ENCODE measurements at places on chromosomes 11 and 22. TPM values are rescaled to one million over a fixed set of nuclear protein-coding genes. Genes with fewer than 3 reads are reported as not detected.
A peak's percentile ranks its signal among the peaks of the same experiment; 100 is the strongest.

- no peak for DNase-seq
Observed at GRCh38 chr11:17695454-17696441, 23.6 kb upstream of the MYOD1 start.

DNA sequence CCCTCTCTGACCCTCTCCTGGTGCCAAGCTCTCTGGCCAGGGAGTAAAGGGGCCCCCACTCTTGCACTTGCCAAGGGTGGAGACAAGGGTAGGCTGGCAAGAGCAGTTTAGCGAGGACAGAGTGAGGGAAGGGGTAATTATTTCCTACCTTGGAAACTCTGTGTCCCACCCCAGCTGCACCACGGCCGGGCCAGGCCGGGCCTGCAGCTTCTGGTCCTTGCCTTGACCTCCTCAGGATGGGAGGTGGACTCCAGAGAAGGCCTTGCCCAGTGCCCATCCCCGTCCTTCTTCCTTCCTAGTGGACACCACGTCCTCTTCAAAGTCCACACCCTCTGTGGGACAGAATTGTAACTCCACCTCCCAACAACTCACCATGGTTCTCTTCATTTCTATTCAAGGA, 18.4 kb upstream of the OSBPL5 start:
- DNase-seq: no peak

GRCh38 chr11:45287316-45287903, 1.3 kb upstream of the SYT13 start:
- DNase-seq: no peak

GRCh38 chr11:27194976-27195375, 154.4 kb downstream of the BBOX1 start:
- DNase-seq: no peak

GRCh38 chr11:82787981-82788380, 54.3 kb upstream of the FAM181B start:
- DNase-seq: no peak

- DNase-seq: no peak
Observed at GRCh38 chr22:38292694-38293093, 19.9 kb upstream of the TMEM184B start.

- no peak for DNase-seq
Observed at GRCh38 chr22:38403812-38404211, 51.2 kb downstream of the KCNJ4 start.

DNA sequence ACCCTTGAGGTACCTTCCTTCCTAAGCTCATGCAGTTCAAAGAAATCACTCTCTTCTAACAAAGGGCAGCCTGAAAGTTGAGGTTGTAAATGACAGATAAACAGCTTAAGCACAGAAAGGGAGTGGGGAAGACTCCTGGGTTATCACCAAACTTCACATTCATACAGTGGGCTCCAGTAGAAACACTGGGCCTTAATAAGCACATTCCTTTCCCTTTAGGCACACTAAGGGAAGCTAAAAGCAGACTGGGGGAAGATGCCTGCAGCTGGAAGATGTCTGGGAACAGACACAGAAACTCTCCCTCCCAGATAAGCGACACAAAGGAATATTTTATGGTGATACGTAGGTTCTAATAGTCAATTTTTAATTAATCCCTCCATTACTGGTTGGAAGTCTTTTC, 350.3 kb upstream of the MPPED2 start:
- no peak for DNase-seq

GRCh38 chr22:22547692-22548300, 11.3 kb downstream of the PRAME start:
- no peak for DNase-seq

DNA sequence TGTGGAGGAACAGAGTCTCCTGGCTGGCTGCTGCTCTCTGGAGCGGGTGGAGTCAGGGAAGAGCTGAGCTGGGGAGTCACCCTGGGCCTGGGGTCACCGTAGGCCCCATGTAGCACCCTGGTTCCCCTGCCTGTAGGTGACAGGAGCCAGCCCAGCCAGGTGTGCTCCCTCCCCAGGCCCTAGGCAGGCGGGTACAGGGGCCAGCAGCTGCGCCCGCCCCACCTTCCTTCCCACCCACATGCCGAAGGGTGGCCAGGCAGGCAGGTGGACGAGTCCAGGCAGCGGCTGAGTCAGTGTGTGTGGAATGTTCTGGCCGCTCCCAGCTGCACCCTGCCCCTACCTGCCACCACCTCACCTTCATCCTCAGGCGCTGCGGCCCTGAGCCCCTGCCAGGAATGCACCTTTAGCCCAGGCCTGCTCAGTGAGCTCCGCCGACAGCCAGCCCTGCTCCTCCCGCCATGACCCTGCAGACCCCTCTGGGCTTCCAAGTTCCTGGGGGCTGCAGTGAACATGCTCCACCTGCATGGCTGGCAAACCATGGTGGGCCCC, 654 bp upstream of the SYT8 start:
- no peak for DNase-seq

DNA sequence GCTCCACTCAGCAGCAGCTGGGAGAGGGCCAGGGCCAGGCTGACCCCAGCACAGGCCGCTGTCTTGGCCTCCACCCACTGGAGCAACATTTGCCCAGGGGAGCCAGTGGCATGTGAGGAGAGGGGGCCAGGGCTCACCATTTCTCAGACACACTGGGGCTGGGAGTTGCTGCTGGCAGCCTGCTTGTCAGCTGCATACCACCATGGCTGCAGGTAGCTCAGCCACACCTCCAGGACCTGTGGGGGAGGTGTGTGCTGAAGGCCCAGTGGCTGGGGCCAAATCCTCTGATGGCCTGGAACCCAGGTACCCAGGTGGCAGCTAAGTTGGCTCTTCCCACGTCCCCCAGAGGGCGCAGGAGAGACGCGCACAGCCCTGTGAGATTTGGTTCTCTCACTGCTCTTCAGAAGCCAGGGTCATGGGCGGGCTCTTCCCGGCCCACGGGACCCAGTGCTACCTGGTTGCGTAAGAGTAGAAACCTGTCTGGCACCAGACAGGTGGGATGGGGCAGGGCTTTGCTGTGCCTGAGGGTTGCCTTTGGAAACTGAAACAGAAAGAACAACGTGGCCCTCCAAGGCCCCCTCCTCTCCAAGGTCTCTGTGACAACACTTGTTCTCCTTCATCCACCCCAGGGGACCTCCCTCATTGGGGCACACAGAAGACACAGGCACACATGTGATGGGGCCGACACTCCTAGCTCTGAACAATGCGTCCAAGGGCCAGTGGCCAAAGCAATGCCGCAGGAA, 98.8 kb downstream of the MED15 start:
- peak; percentile 75 for DNase-seq

- no peak for DNase-seq
Observed at GRCh38 chr22:41524251-41524661, 20.0 kb downstream of the POLR3H start.

DNA sequence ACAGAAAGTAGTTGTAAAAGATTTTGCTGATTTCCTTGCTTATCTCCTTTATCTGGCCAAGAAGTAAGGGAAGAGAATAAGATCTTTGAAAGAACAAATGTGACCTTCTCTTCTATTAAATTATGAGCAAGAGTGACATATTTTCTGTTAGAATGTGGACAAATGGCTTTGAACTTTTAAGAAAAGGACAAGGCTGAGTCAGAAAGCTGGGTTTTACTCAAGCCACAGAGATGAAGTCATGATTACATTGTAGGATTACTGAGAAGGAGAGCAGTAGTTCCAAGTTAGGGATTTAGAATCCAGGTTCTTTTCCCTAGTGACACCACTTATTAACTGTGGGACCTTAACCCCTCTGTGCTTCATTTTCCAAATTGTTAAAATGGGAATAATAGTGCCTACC, 13.5 kb downstream of the CCDC90B start:
- DNase-seq: no peak

DNA sequence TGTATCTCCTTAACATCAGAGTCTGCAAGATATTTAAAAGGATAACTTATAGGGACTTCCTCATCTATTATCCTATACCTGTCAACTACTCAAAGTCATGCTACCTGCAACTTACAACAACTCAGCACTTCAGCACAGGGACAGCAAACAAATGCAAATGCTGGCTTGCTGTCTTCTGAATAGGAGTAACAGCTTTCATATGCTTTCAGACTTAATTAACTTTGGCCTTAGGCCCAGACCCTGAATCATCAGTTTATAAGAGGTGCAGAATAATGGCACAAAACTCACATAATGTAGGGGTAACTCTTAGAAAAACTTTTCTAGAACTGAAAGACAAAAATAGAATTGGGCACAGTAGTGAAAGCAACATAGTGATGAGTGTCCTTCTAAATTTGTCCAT, 953.4 kb downstream of the DLG2 start:
- DNase-seq: no peak

DNA sequence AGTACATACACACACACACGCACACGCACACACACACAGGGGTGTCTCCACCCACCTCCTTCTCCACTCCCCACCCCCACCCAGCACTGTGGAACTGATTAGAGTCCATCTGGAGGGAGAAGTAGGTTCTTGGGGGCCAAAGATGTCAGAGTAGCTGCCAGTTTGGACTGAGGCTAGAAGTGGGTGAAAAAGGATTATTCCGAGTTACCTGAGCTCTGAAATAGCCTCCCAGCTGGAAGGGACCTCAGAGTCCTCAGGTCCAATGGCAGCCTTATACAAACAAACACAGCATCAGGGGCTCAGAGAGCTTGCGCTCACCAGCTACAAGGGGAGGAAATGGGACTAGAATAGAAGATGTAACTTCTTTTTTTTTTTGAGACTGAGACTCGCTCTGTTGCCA, 20.8 kb downstream of the IL10RA start:
- DNase-seq: no peak

DNA sequence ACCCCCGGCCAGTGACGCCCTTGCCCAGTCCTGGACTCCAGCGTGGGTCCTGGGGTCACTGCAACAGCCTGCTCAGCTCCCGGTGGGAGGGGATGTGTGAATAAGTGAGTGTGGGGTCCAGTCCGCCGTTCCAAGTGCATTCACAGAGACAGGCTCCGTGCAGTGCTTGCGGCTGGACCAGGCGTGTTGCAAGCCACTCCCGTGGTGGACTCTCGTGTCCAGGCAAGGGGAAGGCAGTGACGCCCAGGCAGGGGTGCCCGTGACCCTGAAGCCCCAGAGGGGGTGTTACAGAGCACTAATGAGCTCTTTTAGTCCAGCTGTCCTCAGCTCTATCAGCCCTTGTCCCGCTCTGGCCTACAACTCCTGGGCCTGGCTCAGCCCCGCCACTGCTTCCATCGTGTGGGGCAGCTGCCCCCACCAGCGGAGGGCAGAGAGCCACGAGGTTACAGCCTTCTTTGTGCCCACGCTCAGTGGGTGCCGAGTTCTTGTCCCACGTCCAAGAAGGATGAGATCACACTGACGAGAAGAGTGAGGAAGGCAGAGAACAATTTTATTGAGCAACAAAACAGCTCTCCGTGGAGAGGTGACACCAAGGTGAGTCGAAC, 1807.5 kb downstream of the LRRC4C start:
- no peak for DNase-seq

DNA sequence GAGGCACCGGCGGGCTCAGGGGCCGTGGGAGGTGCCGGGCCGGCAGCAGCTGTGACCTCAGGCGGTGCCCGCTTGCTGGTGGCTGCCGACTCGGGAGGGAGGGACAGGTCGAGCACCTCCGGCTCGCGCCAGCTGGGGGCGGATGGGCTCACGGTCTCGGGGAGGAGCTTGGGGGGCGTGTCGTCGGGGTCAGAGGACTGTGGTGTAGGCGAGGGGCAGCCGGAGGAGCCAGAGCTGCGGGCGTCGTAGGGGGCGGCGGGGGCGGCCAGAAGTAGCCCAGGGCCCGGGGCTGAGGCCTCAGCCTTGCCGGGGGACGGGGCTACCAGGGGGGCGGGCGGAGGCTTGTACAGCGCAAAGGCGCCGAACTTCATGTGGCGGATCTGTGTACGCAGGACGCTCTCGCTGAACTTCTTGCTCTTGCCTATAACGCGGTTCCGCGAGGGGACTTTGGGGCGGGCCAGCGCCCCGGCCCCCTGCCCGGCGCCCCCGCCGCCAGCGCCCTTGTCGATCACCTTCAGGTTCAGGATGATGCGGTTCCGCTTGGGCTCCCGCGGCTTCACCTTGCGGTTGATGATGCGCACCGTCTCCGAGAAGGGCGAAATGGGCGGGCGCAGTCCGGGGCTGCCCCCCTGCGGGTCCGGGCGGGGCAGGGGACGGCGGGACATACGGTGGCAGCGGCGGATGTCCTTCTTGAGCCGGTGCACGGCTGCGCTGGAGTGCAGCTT, 5.5 kb downstream of the CBX6 start:
- no peak for DNase-seq

DNA sequence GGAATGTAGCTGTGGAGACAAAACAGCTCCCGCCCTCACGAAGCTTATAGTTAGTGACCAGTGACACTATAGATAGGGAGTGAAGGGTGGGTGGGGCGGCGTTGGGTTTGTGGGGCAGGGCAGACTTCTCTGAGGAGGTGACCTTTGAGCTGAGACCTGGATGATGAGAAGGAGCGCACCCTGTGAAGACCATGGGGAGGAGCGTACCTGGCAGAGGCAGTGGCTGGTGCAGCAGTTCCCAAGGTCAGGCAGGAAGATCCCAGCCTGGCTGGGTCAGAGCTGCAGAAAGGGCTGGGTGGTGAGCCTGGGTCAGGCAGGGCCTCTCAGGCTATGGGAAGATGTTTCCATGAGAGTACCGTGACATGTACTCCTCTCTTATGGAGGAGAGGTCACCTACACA, 135.0 kb upstream of the RCN1 start:
- no peak for DNase-seq

Gene GSTT2B
- not detected for total RNA-seq

Gene GSTT2
- total RNA-seq: not detected

Gene GAS2
- 1.3 TPM for total RNA-seq

Gene ZBTB16
- total RNA-seq: 7.4 TPM

Gene NXPE1
- not detected for total RNA-seq

Gene BTG4
- total RNA-seq: not detected

Gene MISFA
- 0.67 TPM for total RNA-seq

Gene POU2AF3
- not detected for total RNA-seq
